ENCODE measurements at places on chromosomes 3 and 15. TPM values are rescaled to one million over a fixed set of nuclear protein-coding genes. Genes with fewer than 3 reads are reported as not detected.

- no peak for DNase-seq
- no peak overlapping the region for H3K4me3 ChIP-seq
- H3K36me3 ChIP-seq = peaks cover 8% of the 10 kb centered on the region
Measured at GRCh38 chr3:172241405-172241804, 202.0 kb downstream of the FNDC3B start.

GRCh38 chr3:115095236-115095635, 51.9 kb downstream of the ZBTB20 start:
- H3K27ac ChIP-seq = no peak overlapping the region
- H3K27me3 ChIP-seq = no peaks in the 10 kb centered on the region
- no peak for DNase-seq
- no peaks in the 10 kb centered on the region for H3K36me3 ChIP-seq
- H3K4me3 ChIP-seq = no peak overlapping the region
- peaks cover 8% of the 10 kb centered on the region for H3K4me1 ChIP-seq

GRCh38 chr3:120180731-120181412, 86.6 kb upstream of the GSK3B start:
- H3K27ac ChIP-seq = no peak overlapping the region
- no peak for DNase-seq
- no peaks in the 10 kb centered on the region for H3K36me3 ChIP-seq
- H3K27me3 ChIP-seq = no peaks in the 10 kb centered on the region
- peaks cover 14% of the 10 kb centered on the region for H3K4me1 ChIP-seq

- DNase-seq = no peak
- H3K27ac ChIP-seq = no peak overlapping the region
- peaks cover 23% of the 10 kb centered on the region for H3K36me3 ChIP-seq
- H3K27me3 ChIP-seq = no peaks in the 10 kb centered on the region
- no peaks in the 10 kb centered on the region for H3K4me1 ChIP-seq
Measured at GRCh38 chr3:136604961-136605360, 147.2 kb downstream of the STAG1 start.

DNA sequence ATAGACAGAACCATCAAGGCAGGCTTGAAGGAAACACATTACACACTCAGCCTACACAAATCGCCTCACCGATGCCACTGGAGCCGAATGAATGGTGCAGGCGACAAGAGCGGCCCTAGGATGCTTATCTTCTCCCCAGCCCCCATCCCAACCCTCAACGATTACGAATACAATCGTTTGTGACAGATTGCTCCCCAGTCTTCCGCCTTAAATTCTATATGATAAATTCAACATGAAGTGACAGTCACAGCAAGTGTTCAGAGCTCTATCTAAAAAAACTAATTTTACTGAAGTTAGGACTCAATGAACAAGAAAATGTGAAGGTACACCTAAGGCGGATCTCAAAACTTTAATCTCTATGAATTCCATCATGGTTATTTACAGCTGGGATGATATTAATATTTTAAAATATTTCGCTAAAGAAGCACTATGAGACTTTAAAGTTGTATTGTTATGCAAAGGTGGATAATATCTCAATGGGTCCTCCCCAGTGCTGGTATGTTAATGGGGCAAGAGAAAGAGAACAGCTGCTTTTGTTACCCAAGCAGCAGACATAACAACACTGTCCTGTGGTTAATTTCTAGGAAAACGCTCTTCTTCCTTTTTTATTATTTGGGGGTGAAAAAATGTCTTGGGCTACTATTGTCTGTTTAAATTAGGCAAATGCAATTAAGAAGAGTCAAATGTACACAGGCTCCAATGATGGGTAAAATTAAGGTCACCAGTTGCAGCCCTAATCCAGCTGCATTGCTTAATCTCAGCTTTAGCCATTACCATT, 147.6 kb upstream of the NR2F2 start:
- no peaks in the 10 kb centered on the region for H3K36me3 ChIP-seq
- no peak for DNase-seq
- no peak overlapping the region for H3K27ac ChIP-seq

The GP9 gene
- polyA plus RNA-seq = 0.18 TPM

The FBXW12 gene
- 0.18 TPM for polyA plus RNA-seq

The SPRED1 gene
- polyA plus RNA-seq = 28.2 TPM

The CLDN16 gene
- polyA plus RNA-seq = 0.15 TPM

DNA sequence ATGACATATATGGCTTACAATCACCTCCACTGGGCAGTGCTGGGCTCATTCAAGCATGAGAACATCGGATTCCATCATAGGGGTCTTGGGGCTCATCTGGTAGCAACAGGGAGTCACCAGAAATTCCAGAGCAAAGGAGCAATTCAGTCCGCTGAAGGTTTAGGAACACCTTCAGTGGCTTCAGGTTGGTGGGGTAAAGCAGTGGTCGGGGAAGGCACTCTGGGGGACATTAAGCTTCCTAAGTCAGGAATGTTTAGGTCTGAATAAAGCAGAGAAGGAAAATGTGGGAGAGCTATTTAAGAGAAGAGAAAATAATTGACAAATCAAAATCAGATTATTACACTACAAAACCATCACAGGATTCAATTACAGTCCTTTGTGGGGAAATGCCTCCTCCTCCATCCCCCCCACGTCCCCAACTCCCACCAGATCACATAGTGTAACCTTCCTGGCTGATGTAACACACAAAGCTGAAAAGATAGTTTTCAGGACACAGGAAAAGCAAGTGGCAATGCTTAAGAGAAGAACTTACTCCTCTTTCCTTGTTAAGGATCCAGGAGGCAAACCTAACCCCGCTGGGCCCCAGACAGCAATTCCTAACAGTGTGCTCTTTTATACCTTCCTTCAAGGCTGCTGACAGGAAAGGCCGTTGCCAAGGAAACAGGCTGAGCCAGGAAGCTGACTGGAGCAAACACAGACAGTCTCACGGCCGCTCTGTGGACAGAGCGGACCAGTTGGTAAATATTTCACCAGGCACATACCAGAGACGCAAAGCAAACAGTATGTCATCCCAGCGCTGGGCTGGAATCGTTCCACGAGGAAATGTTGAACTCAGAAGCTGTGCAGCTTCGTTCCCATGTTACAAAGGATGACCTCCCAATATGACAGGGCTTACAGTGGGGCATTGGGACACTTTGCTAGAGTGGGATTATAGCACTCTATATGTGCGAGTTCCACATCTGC, 57.5 kb upstream of the LMCD1 start:
- peaks cover 25% of the 10 kb centered on the region for H3K4me1 ChIP-seq
- H3K36me3 ChIP-seq = no peaks in the 10 kb centered on the region

DNA sequence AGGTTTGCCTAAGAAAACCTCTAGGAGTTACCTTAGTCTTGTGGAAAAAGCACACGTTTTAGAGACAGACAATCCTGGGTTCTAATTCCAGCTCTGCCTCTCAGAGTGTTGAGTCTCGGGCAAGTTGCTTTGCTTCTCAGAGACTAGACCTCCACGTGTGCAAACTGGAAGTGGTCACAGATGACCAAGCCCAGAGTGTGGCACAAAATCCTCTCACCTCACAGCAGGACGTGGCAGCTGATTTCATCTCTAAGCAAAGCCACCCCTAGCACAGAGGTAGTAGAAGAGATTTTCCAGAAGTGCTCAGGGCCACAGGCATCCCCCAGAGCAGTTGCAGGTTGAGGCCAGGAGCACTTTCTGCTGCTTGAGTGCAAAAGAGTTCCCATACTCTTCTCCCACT, 79.2 kb downstream of the CD47 start:
- H3K4me3 ChIP-seq = no peak overlapping the region
- H3K27me3 ChIP-seq = no peaks in the 10 kb centered on the region
- H3K36me3 ChIP-seq = no peaks in the 10 kb centered on the region
- peaks cover 5% of the 10 kb centered on the region for H3K4me1 ChIP-seq
- H3K27ac ChIP-seq = no peak overlapping the region
- no peak for DNase-seq
